Esophagus (tissue), 2 donors: ENCODE measurements at places on chromosomes 3 and 15. TPM values are rescaled to one million over a fixed set of nuclear protein-coding genes. Genes with fewer than 3 reads are reported as not detected.

Gene C3orf22
- polyA plus RNA-seq, result not detected

Gene EPHA3
- 0.18 TPM for polyA plus RNA-seq

Gene PAQR9
- not detected for polyA plus RNA-seq

Gene SAXO2
- 0.47 TPM for polyA plus RNA-seq

Gene TGM5
- 12.9 TPM for polyA plus RNA-seq

Gene AMIGO3
- polyA plus RNA-seq, result 1.4 TPM

Gene LPP
- polyA plus RNA-seq, result 12.9 TPM

Gene LRRC3B
- polyA plus RNA-seq, result 0.02 TPM

Gene TMEM202
- not detected for polyA plus RNA-seq

Gene ZNF660
- 0.28 TPM for polyA plus RNA-seq

Gene EXD1
- polyA plus RNA-seq, result not detected

Gene TM4SF1
- polyA plus RNA-seq, result 127 TPM

Gene CLDN16
- polyA plus RNA-seq, result 0.12 TPM

Gene CFAP91
- 0.44 TPM for polyA plus RNA-seq

Gene KIF23
- polyA plus RNA-seq, result 8.1 TPM

Gene CACNA2D3
- 1.8 TPM for polyA plus RNA-seq
